Esophagus squamous epithelium (tissue), 5 donors: ENCODE measurements at places on chromosomes 12 and 14.

GRCh38 chr14:38056270-38056669, 151.4 kb upstream of the SSTR1 start:
- no peak for DNase-seq

GRCh38 chr12:112798048-112798760, 6.7 kb downstream of the RPH3A start:
- no peak for DNase-seq

- DNase-seq: no peak
Measured at GRCh38 chr12:1966561-1967226, 37.6 kb downstream of the DCP1B start.

- DNase-seq: no peak
Measured at GRCh38 chr12:111638556-111638955, 39.4 kb upstream of the ATXN2 start.

DNA sequence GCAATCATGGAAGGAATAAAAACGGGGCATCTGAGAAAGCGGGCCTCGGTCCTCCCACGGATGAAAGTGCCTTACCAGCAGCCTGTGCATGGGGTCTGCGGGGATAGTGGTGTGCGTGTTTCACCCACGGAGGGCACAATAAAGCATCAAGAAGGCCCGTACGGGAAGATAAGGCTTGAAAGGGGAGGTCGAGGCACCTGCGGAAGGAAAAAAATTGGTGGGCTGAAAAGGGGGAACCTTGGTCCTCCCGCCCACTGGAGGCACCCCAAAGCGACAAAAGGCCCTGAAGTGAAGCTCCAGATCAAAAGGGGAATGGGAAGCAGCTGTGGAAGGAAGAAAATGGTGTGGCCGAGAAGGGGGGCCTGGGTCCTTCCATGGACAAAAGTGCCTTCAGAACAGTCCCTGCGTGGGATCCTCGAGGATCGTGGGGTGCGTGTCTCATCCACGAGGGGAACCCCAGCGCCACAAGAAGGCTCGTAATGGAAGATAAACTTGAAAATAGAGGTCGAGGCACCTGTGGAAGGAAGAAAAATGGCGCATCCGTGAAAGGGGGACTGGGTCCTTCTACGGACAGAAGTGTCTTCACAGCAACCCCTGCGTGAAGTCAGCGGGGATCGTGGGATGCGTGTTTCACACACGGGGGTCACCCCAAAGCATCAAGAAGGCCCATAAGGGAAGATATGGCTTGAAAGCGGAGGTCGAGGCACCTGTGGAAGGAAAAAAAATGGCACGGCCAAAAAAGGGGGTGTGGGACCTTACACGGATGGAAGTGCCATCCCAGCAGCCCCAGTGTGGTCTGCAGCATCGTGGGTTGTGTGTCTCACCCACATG, 276.9 kb downstream of the ALG10 start:
- no peak for DNase-seq

DNA sequence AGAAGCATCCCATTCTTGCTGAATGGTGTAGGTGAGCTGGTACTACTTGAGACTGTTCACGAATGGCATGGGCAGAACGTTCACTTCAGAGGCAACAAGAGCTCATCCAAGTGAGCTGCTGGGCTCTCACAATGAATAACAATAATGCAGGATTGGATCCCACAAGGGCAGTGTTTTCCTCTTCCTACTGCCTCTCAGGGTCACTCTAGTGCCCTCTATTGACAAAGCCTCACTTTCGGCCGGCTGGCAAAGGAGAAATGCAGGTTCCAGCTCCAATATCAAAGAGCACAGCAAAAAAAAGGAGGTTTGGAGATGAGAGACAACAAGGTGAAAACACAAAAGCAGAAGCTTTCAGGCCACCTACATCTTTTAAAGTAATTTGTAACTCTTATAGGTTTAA, 74.6 kb upstream of the MYF6 start:
- DNase-seq: no peak
